ENCODE measurements at places on chromosomes 5 and 9.

DNA sequence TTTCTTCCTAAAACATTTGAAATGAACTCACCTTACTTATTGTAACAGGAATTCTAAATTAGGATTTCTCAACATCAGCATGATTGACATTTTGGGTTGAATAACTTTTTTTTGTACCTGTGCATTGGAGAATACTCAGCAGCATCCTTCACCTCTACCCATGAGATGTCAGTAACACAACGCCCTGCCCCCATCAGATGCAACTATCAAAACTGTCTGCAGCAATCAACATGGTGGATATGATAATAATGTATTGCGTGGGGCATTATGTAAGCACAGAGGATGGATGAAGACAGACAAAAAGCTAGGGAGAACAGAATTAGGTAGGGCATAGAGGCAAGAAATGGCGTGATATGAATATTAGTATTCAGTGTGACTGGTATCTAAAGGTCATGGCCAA lies 94.1 kb downstream of the PLK2 start:
- DNase-seq = no peak

- DNase-seq = no peak
Measured at GRCh38 chr5:169126481-169127021, 174.4 kb downstream of the SLIT3 start.

DNA sequence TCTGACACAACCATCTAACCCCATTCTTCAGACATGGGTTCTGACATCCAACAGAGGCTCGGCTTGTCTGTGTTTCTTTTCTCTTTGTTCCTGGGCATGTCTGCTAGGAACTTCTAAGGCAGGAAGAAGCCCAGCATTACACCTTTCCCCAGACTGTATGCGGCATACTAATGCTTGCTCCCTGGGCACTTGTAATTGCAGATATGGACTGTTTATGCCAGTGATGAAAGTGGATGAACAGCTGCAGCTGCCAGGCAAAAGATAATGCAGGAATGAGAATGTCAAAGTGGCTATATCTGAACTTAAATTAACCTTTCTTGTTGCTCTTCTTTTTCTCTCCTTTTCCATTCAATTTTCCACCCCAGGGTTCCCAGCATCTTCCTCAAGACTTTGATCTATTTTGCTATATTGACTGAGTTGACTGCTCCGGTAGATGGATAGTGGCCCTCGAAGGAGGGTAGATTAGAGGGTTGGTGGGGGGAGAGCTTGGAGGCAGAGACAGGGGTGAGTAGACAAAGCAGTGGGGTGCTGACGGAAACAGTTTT lies 344.4 kb downstream of the MAN2A1 start:
- DNase-seq = no peak

DNA sequence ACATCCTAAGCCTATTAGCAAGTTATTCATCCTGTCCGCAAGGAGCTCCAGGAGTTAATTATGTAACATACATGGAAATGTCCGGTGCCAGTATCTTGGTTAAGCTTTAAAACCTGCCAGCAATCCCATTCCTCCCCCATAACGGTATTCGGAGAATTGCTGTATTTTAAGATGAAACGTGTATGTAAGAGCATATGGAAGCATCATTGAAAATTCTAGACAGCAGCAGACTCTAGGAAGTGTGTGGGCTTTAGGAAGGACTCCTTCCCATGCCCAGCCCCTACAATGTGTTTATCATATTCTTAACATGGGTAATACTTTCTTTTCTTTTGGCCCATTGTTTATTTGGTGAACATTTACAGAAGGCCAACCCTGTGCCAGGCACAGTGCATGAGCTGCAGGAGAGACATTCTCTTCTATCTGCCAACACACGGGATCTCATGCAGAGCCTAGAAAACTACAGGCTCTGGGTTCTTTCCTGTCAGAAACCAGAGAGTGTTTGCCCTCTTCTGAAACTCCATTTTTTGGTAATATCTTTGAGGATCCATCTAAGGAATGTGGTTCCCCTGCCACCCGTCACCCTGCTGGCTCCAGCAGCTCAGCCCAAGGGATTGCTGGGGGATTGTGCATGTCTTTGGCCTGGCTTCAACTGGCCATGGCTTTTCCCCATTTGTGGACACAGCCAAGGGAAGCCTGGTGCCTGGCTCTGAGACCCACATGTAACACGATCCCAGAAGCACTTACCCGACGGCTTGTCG lies 15.1 kb downstream of the ANGPTL2 start:
- DNase-seq = no peak

GRCh38 chr5:61274511-61274911 lies 57.5 kb upstream of the ZSWIM6 start:
- DNase-seq = no peak

DNA sequence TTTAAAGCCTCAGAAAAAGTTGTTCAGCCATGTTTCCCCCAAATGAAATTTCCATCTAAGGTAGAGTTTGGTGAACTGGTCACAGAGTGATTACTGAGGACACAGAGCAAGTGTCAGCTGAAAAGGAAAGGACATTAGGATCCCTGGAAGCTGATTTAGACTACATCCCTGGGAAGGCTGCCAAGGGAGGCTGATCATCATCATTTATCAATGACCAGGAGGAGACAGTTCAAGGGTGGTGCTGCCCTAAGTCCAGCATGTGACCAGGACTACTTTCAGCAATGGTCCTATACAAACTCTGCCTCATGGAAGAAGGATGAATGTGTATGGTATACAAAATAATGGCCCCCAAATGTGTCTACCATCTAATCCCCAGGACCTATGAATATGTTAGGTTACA lies 120.6 kb downstream of the PIK3R1 start:
- no peak for DNase-seq

All from HepG2 (cell line).